Neural crest cell (in vitro differentiated cells): ENCODE measurements at places on chromosomes 7 and 10.
A peak's percentile ranks its signal among the peaks of the same experiment; 100 is the strongest.

DNA sequence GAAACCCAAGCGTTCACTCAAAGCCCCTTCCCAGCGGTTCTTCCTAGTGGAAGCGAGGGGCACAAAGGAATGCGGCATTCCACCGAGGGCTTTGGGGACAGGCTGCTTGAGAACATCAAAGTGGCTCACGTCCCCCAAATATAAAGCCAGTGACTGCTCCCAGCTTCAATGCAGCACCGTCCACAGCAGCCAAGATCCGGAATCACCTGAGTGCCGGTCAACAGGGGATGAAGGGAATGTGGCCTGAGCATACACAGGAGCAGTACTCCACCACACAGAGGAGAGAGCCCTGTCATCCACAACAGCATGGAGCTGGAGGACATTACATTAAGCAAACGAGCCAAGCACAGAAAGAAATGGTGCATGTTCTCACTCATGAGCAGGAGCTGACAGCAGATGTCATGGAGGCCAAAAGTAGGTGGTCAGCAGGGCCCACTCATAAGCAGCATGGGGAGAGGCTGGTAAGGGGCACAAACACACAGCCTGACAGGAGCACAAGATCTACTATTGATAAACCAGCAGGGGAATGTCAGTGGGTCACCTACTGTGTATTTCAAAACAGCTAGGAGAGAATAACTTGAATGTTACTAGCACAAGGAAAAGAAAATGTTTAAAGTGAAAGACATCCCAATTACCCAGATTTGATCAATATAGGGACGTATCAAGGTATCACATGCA, 79.5 kb downstream of the DIP2C start:
- peaks cover 2% of the 10 kb centered on the region for H3K27me3 ChIP-seq
- no peak overlapping the region for H3K4me3 ChIP-seq
- H3K27ac ChIP-seq, result no peak overlapping the region

DNA sequence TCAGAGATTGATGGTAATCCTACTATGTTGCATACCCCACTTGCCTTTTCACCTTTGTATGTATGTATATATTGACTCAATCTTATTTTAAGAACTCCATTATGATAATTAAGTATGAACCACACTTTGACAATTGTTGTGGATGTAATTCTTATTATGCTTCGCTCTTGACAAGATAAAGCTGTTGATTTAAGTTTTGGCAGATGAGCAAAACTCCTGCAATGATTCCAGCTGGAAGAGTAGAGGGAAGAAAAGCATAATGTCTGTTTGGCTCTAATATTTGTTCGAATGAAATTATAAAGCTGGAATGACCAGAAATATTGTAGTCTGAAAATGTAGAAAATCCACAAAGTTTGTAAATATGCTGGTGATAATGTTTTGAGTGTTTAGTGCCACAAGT, 83.8 kb upstream of the AKR1E2 start:
- no peak for DNase-seq
- H3K27me3 ChIP-seq, result no peaks in the 10 kb centered on the region
- H3K36me3 ChIP-seq, result no peaks in the 10 kb centered on the region
- H3K27ac ChIP-seq, result no peak overlapping the region

DNA sequence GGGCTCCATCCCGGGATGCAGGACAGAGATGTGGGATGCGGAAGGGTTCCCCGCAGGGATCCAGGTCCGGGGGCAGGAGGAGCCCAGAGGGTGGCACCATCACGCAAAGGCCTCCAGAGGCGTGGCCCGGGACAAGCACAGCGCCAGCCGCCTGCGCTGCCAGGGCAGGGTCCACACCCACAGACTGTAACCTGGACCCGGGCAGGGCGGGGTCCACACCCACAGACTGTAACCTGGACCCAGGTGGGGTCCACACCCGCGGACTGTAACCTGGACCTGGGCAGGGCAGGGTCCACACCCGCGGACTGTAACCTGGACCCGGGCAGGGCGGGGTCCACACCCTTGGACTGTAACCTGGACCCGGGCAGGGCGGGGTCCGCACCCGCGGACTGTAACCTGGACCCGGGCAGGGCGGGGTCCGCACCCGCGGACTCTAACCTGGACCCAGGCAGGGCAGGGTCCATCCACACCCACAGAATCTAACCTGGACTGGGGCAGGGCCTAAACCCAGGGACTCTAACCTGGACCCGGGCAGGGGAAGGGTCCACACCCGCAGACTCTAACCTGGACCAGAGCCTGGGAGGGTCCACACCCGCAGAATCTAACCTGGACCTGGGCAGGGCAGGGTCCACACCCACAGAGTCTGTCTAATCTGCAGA, 37.5 kb upstream of the SUN1 start:
- H3K27me3 ChIP-seq, result no peaks in the 10 kb centered on the region
- no peak overlapping the region for H3K27ac ChIP-seq
- no peak for DNase-seq
- H3K4me3 ChIP-seq, result no peak overlapping the region
- no peaks in the 10 kb centered on the region for H3K4me1 ChIP-seq

GRCh38 chr10:18240185-18240882, 100.1 kb downstream of the CACNB2 start:
- no peak overlapping the region for H3K27ac ChIP-seq
- no peak overlapping the region for H3K4me3 ChIP-seq
- DNase-seq, result no peak
- H3K27me3 ChIP-seq, result peaks cover 15% of the 10 kb centered on the region
- H3K36me3 ChIP-seq, result no peaks in the 10 kb centered on the region

- no peaks in the 10 kb centered on the region for H3K27me3 ChIP-seq
- no peak overlapping the region for H3K4me3 ChIP-seq
- no peaks in the 10 kb centered on the region for H3K36me3 ChIP-seq
- no peak for DNase-seq
These were observed 994.1 kb downstream of the KCNMA1 start for GRCh38 chr10:76643511-76643911.

DNA sequence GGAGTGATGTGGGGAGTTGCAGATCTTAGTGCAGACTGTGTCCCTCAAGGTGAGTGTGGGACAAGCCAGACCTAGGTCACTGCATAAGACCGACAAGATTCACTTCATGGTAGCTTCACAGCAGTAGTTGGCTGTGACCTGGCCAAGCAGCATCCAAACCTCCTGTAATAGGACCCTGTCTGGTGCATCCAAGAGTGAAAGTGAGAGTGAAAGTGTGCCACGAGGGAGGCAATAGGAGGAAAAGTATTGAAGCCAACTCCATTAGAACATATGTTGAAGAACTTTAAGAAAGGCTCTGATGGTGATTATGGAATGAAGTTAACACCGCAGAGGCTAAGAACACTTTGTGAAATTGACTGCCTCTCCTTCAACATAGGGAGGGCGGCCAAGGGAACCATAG, 7.8 kb upstream of the ZNF33B start:
- DNase-seq, result no peak
- peaks cover 44% of the 10 kb centered on the region for H3K27me3 ChIP-seq
- H3K36me3 ChIP-seq, result peaks cover 2% of the 10 kb centered on the region
- no peak overlapping the region for H3K27ac ChIP-seq

DNA sequence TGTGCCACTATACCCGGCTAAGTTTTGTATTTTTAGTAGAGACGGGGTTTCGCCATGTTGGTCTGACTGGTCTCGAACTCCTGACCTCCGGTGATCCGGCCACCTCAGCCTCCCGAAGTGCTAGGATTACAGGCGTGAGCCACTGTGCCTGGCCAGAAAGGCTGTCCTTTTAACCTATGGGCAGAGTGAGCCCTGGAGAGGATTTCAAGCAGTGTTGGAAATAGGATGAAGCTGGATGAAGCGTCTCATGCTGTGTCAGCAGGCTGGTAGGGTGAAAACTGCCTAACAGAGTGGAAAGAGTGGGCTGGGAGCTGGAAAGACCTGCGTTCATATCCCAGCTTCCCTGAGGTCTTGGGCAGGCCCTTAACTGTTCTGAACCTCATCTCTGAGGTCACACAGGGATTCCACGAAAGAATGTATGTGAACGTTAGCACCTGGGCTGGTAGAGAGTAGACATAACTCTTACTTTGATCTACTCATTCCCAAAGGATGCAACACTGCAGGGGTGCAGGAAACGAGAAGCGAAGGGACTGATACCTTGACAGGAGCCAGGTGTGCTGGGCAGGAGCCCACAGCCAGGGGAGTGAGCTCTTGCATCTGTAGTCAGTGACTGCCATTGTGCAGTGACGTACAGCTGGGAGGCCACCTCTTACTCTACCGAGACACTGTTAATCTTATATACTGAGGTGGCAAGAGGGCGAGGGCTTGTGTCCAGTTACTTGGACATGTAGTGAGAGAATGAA, 34.1 kb downstream of the WBP1L start:
- peaks cover 75% of the 10 kb centered on the region for H3K4me1 ChIP-seq
- peak overlapping the region; percentile 33 for H3K4me3 ChIP-seq
- H3K36me3 ChIP-seq, result no peaks in the 10 kb centered on the region
- no peaks in the 10 kb centered on the region for H3K27me3 ChIP-seq
- H3K27ac ChIP-seq, result peak overlapping the region; percentile 38

- H3K4me3 ChIP-seq, result no peak overlapping the region
- no peak for DNase-seq
- no peaks in the 10 kb centered on the region for H3K4me1 ChIP-seq
- no peak overlapping the region for H3K27ac ChIP-seq
- H3K36me3 ChIP-seq, result no peaks in the 10 kb centered on the region
- H3K27me3 ChIP-seq, result no peaks in the 10 kb centered on the region
These were observed 20.8 kb upstream of the OR2A5 start for GRCh38 chr7:144027974-144028373.

DNA sequence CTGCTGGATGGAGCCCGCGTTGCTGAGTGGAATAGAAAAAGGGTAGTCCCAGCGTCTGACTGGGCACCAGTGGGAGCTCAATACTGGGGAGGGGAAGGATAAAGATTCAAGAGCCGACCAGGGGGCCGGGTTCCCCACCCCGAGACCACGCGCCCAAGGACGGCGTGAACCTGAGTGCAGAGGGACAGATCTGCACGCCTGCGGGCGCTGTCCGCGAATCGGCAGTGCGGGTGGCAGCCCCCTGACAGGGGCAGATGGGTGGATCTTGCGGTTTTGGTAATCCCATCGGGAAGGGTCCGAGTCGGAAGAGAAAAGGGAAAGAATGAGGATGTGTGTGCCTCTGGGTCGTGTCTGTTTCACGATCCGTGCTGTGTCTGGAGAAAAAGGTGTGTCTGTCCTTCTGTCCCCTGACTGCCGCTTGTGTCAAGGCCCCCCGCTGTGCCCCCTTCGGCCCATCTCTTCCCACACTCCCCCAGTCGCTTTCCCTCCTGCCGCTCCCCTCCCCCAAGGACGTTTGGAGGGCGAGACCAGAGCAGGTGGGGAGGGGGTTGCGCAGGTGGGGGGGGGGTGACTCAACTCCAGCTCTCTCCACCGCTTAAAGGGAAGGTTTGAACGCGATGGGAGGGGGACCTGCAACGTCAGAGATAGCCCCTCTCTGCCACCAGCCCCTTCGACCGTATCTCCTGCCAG, 734 bp upstream of the VGF start:
- H3K4me1 ChIP-seq, result peaks cover 63% of the 10 kb centered on the region
- H3K4me3 ChIP-seq, result peak overlapping the region; percentile 87
- peaks cover 81% of the 10 kb centered on the region for H3K27me3 ChIP-seq
- no peak for DNase-seq

DNA sequence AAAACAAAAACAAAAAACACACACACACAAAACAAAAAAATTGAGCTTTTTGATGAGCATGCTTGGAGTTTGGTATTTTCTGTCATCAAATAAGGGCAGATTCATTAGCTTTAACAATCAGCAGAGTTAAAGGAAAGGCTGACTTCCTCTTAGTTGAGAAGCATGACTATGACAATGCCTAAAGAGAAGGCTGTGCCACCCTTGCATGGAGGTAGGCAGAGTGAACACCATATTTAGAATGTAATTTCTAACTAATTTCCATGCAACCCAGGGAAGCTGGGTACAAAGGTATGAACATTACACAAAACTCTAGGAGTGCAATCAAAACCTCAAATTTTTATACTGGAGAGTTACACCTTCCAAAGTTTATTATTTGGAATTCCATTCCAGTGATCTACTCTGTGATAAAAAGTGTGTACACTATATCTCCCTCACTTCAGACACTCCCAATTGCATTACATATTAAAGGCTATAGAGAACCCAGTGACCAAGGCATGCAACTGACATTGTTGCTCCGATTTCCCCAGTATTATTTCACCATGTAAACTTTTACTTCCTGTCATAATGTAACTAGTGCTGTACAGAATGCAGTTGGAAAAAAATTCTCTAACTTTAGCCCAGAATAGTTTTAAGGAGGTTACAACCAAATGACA, 9.4 kb upstream of the CYCS start:
- no peaks in the 10 kb centered on the region for H3K4me1 ChIP-seq
- no peak overlapping the region for H3K4me3 ChIP-seq
- no peak for DNase-seq
- no peaks in the 10 kb centered on the region for H3K36me3 ChIP-seq
- no peaks in the 10 kb centered on the region for H3K27me3 ChIP-seq

GRCh38 chr10:31083765-31084184, 52.1 kb upstream of the ZNF438 start:
- no peaks in the 10 kb centered on the region for H3K36me3 ChIP-seq
- H3K27me3 ChIP-seq, result no peaks in the 10 kb centered on the region
- H3K4me3 ChIP-seq, result no peak overlapping the region
- peak; percentile 34 for DNase-seq
- peaks cover 6% of the 10 kb centered on the region for H3K4me1 ChIP-seq

- no peaks in the 10 kb centered on the region for H3K36me3 ChIP-seq
- peaks cover 15% of the 10 kb centered on the region for H3K4me1 ChIP-seq
- peak overlapping the region; percentile 3 for H3K27ac ChIP-seq
These were observed 421.5 kb downstream of the GPAM start for GRCh38 chr10:111762114-111762513.

DNA sequence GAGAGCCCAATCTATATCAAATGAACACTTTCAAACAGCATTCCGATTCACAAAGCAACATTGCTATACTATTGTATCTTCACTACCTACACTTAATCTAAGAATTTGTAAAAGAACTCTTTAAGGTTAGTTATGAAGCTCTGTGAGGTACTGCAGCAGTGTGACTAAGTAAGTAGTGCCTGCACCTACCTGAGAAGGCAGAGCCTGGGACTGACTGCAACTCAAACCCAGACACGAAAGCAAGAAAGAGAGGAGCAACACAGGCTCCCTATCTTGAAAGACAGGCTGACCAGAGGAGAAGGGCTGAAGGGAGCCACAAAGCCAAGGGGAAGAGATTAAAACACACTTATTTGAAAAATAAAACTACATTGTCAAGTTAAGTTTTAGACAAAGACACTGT, 160.1 kb downstream of the GLI3 start:
- no peak overlapping the region for H3K4me3 ChIP-seq
- H3K27ac ChIP-seq, result peak overlapping the region; percentile 47
- peaks cover 25% of the 10 kb centered on the region for H3K36me3 ChIP-seq
- peaks cover 76% of the 10 kb centered on the region for H3K4me1 ChIP-seq
- no peaks in the 10 kb centered on the region for H3K27me3 ChIP-seq

GRCh38 chr10:24209432-24209771, 464 bp downstream of the KIAA1217 start:
- no peaks in the 10 kb centered on the region for H3K36me3 ChIP-seq
- H3K4me1 ChIP-seq, result peaks cover 58% of the 10 kb centered on the region
- peak overlapping the region; percentile 98 for H3K27ac ChIP-seq
- DNase-seq, result no peak

- H3K27ac ChIP-seq, result no peak overlapping the region
- DNase-seq, result no peak
- no peak overlapping the region for H3K4me3 ChIP-seq
- H3K27me3 ChIP-seq, result no peaks in the 10 kb centered on the region
These were observed 43.3 kb downstream of the SGCE start for GRCh38 chr7:94612661-94613060.

- no peak overlapping the region for H3K4me3 ChIP-seq
- H3K4me1 ChIP-seq, result peaks cover 26% of the 10 kb centered on the region
- no peak for DNase-seq
These were observed 146.3 kb downstream of the PRPF18 start for GRCh38 chr10:13733071-13733470.

- peaks cover 7% of the 10 kb centered on the region for H3K36me3 ChIP-seq
- H3K4me3 ChIP-seq, result no peak overlapping the region
- no peak overlapping the region for H3K27ac ChIP-seq
- H3K4me1 ChIP-seq, result peaks cover 6% of the 10 kb centered on the region
These were observed 8.4 kb upstream of the SEPTIN7 start for GRCh38 chr7:35792472-35792871.
